ENCODE measurements at places on chromosomes 1 and 21.

- DNase-seq: peak; percentile 83
Measured at GRCh38 chr21:46183910-46184624, at the start of gene SPATC1L. Gene SPATC1L, minus strand, starts transcription at chr21:46184459. Its CDS starts 1,643 bp downstream, at chr21:46182816.

DNA sequence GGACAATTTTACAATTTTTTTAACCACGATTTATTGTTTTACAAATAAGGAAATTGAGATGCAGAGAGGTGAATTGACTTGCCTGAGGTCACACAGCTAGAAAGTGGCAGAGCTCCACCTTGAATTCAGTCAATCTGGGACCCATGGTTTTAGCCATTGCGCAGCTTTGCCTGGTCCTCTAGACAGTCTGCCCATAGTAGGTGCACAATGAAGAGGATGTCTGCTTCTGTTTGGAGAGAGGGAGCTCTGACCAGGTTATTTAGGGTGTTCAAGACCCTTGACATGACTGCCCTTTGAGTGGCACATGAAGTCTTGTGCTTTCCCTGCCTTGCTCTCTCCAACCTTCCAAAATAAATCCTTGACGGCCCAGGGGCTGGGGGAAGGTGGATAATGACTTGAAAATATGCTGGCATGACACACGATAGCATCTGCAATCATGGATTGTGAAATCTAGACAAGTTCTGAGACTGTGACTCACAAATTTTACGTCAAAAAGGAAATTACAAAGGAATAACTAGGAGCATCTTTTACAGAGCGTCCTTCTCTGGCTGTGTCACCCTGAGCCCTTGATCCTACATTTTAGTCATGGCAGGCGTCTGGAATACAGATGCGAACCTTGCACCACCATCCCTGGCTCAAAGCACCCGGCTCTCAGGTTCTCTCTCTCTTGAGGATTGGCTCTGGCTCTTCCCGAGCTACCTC is 26.2 kb upstream of the ID3 start:
- peak; percentile 31 for DNase-seq

DNA sequence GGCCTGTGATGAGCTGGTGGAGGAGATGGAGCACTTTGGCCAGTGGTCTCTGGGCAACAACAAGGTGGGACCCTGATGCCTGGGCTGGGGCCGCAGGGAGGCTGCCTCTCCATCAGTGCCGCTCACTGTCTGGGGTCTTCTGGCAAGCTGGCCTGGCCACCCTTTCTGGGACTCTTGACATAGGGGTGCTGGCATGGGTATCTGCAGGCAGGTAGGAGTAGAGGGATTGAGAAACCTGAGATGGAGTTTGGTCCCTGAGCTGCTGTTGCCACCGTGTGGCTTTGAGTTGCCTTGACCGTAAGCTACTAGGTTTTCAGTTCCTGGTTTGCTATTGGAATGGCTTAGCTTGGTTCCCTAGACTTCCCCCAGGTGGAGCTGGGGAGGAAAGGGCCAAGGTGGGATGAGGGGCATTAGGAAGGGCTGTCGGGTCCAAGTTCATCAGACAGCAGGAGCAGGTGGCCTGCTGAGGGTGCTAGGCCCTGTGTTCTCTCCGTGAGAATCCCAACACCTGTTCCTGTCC is 13.2 kb upstream of the MFN2 start:
- DNase-seq: no peak

GRCh38 chr1:182280504-182280900 is 111.1 kb downstream of the GLUL start:
- no peak for DNase-seq

DNA sequence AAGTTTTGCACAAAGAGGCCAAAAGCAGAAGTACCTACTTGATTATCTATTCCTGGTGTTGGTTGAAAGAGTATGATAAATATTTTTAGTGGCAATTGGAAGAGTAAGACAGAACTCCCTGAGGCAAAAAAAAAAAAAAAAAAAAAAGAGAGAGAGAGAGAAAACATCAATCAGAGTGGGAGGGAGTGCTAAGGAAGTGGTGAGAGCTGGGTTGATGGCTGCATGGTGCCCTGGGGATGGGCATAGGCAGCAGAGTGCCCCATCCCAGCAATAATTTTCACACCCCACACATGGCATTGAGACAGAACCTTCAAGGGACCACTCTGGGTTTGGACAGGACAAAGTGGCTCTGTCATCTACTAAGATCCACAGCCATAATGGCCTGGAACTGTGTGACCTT is 59.4 kb upstream of the FAM20B start:
- DNase-seq: no peak

DNA sequence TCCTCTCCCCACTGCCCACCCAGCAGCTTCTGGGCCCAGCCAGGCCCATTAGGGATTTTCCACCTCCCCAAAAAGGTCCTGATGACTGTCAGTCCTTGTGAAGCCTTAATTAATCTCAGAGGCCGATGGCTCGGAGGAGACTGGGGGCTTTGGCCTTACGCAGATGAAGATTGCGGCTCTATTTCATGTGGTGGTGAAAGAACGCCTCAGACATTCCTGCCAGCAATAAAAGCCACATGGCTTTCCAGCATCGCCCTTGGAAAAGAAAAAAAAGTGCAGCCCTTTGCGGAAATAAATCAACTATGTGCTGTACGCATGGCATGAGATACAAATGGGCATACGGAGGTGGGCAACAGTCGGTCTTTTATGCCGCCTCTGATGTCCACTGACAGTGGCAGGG is 6.6 kb upstream of the RUNX3 start:
- no peak for DNase-seq

Data from spleen (tissue), 13 donors.